Astrocyte (in vitro differentiated cells and primary cell): ENCODE measurements at places on chromosomes 1 and 21. TPM values are rescaled to one million over a fixed set of nuclear protein-coding genes. Genes with fewer than 3 reads are reported as not detected.
A peak's percentile ranks its signal among the peaks of the same experiment; 100 is the strongest.

The LENEP gene
- total RNA-seq = 0.99 TPM in 1 of 2 replicates, not detected in the other

The GJA5 gene
- 0.27 and 0.36 TPM in 2 replicates for total RNA-seq

The RAB3B gene
- 40.0 and 49.2 TPM in 2 replicates for total RNA-seq

GRCh38 chr1:16172964-16173446 is 17.1 kb upstream of the EPHA2 start:
- DNase-seq = peak; percentile 83

GRCh38 chr1:171245458-171246064 is 2.7 kb upstream of the FMO1 start:
- peak; percentile 16 for DNase-seq

DNA sequence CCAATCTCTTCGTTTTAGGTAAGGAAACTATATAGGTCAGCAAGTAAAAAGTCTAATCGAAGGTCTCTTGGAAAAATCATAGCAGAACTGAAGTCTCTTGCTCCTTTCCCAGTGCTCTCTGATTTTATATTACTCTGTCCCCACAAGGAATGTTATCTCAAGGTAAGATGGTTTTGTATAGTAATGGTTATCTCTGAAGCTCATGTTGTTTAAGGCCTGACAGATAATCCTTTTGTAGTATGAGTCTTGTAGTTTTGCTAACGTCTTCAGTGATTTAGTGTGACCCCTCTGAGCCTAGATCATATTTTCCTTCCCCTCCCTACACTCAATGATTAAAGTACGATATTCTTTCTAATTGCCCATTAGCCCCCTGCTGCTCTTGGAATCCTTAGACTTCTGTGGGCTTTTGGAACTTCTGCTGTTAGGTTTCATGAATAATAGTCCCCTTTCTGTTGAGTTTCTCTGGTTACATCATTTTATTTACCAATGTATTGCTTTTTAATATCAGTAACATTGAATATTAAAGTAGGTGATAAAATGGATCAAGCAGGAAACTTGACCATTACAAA is 52.1 kb downstream of the CNST start:
- no peak for DNase-seq

- no peak for DNase-seq
Measured at GRCh38 chr1:46714976-46715375, 3.9 kb downstream of the EFCAB14 start.

GRCh38 chr1:223504741-223505140 is 111.5 kb downstream of the CCDC185 start:
- peak; percentile 93 for DNase-seq

- DNase-seq = no peak
Measured at GRCh38 chr1:64826991-64827390, 82.1 kb downstream of the RAVER2 start.

DNA sequence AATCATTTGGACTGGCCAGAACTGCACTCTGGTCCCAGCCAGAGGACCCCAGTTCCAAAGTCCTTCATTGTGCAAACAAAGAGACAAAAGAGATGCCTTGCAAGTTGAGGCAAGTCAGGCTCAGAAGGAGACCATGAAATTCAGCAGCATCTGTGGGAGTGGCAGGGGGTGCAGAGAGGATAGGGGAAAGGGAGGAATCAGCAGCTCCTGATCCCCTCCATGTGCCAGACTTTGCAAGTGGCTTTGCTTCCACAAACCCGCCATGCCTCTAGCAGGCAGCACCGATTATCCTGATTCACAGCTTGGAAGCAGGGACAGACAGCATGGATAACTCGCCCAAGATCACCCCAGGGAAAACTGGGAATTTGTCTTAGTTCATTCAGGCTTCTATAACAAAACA is 2.1 kb upstream of the CAPN9 start:
- DNase-seq = no peak

DNA sequence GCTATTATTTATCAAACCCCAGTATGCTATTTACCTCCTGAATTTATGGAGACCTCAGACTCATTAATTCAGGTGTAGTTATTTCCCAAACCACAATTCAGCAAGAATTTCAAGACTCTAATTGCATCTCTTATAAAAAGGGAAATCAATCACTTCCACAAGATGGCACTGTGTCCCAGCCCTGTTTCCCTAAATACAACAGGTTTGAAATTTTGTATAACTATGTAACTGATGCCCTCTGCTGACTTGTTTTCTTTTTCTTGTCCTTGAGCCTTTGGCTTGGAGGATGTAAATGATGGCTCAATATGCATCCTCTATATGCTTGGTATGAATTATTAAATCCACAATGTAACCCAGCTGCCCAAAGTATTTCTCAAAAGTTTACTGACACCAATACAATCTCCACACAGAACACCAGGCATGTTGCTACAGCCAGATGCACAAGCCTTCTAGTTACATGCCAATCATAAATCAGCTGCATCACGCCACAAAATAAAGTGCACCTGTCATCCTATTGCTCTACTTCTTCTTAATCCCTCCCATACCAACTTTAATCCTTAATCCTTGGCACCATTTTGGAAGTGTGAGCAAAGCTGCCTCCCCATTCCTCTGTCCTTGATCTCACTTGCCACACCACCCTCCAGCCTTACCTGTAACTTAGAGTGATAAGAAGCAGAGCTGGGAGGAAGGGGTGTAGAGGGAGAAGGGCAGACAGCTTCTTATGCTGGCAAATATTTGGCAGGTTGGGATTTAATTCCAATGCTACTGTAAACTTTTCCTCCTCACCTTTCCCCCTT is 9.0 kb downstream of the C1orf105 start:
- DNase-seq = peak; percentile 55

DNA sequence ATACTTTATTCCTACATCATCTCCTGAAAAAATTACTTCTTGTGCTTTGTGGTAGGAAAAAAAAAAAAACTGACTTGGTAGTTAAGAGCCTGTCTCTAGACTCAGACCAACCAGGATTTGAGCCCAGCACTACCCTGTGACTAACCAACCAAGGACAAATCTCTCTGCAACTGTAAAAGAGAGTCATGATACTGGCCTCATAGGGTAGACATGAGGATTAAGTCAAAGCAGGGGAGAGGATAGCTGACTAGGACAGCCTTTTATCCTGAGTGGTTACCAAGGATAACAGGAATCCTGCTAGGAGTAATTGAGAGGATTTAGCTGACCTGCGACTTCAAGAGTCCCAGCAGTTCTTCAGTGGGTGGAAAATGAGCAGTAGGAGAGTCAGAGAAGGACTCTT is 112.8 kb downstream of the C1orf21 start:
- no peak for DNase-seq

DNA sequence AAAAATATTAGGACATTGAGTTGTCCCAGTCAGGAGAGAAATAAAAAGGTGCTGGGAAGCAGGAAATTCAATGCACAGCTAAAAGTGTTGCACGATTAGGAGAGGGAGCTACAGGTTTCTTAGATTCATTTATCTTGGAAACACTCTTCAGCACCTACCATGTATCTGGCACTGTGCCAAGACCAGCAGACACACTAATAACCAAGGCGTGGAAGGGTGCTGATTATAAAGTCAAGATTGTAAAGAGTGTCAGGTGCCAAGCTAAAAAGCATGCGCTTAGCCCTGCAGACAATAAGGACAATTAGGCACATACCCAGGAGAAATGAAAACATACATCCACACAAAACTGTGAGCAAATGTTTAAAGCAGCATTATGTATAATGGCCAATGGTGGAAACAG is 129.9 kb downstream of the DSCAM start:
- DNase-seq = no peak

DNA sequence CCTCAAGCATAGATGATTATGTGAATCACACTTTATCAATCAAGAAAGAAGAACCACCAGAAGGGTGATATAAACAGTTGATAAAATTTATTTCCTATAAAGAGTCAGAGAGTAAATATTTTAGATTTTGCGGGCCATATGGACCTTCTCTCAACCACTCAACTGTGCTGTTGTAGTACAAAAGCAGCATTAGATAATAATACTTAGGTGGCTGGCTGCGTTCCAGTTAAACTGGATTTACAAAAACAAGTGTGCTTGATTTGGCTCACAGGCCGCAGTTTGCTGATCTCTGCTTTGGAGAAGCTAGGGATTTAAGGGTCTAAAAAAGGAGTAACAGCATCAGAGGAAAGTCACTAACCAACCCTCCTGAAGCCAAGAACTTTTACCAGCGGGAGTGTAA is 1406.0 kb downstream of the KCNT2 start:
- no peak for DNase-seq

DNA sequence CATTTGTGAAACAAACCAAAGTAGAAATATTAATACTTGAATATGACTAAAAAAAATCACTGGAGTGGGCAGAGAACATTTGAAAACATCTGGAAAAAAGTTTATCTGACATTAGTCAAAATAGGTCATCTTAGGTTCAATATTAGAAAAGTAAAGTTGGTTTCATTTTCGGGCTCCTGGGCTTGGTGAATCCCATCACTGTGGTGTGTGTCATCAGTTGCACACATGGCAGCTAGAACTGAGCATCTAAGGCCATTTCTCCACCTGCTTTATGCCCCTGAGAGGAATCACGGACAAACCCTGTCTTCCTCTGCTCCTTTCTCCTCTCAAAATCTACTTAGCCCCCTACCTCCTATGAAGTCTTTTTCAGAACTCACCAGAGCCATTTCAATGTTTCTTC is 5.4 kb downstream of the HSD11B1 start:
- DNase-seq = no peak
